Prostate gland (tissue), 2 donors: ENCODE measurements at places on chromosomes 2 and 18.

- no peak for DNase-seq
Measured at GRCh38 chr18:29862824-29863223, 1179.7 kb downstream of the DSC3 start.

GRCh38 chr2:48412443-48413250 is 117.3 kb upstream of the STON1 start:
- no peak for DNase-seq

DNA sequence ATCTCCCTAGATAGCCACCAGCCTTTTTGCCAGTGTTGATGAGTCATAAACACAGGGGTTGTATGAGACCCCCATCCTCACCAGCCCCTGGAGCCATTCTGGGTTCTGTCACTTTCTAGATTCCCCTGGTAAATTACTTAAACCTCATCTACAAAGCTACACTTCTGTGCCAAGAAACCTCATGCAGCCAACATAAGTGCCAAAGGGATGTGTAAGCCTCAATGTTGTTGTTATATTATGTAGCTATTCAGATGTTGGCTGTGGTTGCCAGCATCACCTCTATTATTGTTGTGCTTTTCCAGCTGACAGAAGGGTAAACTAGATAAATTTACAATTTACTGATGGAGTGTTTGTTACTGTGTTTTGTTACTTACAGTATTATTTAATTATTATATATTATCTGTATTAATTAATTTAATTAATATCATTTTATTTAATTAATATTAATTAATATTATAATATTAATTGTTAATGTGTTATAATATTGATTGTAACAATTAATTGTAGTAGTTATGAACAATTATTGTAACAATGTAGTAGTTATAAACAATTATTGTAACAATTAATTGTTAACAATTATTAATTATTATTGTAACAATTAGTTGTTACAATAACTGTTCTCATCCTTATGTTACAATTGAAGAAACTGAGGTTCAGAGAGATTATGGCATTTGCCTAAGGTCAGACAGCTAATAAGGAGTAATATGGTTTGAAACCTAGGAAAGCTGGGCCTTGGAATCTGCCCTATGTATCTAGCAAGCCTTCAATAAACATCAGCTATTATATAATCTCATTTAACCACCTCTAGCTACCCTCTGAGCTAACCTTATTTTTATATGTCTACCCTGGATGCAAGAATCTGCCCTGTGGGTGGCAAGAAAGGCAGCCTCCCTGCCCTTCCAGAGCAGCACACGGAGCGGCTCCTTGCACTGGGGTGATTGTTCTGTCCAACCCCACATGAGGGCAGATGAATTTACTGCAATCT is 36.1 kb downstream of the PSTPIP2 start:
- no peak for DNase-seq

DNA sequence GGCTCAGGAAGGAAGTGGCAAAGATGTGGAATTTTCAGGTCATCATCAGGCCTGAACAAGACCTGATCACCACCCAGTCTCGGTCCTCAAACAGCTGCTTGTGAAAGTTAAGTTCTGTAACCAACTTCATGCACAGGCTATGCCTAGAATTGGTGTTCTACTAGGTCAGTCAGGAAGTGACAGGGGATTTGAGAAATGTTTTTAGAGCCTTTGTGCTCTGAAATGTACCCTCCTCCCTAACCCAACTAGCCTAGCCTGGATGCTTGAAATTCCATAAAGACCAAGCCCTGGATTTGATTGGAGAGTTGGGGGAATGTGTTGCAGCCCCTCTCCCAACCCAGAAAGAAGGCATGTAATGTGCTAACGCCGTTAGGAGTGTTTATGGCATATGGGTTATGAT is 63.3 kb downstream of the TGOLN2 start:
- DNase-seq, result no peak

- no peak for DNase-seq
Measured at GRCh38 chr2:218736531-218736930, 25.9 kb downstream of the TTLL4 start.

DNA sequence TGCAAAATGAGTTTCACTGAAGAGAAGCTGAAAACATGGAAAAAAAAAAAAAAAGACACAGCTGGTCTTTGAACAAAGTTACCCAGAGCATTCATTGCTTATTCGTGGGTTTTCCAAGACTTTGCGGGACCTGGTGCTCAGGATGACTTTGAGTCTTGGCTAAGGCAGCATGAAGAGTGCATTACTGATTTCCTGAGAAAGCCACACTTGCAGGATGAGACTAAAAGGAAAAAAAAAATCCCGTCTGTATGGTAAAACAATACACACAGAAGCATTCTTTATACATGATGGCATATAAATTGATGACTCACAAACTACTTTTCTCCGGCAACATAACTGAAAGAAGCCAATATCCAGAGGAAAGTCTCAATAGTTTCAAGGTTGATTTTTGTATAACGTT is 195.4 kb downstream of the SPP2 start:
- DNase-seq, result no peak

DNA sequence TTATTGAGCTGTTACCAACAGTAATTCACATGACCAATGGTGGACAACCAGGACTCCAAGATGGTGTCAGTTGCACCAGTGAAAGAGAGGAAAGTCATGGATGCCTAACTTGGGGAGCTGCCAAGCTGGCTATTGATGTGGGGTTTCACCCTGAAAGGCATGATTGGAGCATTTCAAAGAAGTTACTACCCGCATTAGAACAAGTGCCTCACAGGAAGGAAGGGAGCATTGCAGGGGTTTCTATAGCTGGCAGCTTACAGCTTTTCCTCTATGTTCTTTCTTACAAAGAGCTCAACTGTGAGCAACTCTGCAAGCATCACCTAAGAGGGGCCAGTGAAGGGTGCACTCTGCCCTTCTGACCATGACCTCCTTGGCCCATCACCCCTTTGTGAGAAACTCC is 93.1 kb downstream of the TNFRSF11A start:
- DNase-seq, result no peak

DNA sequence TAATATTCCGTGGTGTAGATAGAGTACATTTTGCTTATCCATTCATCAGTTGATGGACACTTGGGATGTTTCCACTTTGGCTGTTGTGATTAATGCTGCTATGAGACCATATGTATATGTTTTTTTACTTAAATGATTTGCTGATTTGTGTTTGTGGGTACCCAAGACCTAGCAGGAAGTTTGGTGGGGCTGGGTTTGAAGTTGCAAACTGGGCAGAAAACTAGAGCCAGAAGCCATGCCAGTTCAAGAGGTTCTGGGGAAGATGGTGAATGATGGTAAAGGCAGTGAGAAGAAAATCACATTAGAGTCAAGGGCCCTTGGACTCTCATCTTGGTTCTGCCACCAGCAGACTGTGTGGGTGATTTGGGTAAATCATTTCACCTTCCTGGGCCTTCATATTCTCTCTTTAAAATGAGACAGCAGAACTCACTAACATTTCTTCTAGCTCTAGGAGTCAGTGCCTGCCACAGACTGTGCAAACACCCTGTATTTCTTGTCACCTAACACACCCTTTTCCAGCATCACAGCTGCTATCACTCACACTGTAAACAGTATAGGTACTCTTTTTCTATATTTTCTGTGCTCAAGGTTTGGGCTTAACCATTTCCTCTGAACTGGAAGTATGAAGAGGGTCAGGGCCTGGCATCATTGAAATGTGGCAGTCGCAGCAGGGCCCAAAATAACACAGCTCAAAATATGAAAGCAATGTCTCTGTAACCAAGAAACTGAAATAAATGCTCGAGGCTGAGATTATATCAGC is 8.4 kb upstream of the CTLA4 start:
- DNase-seq, result no peak

DNA sequence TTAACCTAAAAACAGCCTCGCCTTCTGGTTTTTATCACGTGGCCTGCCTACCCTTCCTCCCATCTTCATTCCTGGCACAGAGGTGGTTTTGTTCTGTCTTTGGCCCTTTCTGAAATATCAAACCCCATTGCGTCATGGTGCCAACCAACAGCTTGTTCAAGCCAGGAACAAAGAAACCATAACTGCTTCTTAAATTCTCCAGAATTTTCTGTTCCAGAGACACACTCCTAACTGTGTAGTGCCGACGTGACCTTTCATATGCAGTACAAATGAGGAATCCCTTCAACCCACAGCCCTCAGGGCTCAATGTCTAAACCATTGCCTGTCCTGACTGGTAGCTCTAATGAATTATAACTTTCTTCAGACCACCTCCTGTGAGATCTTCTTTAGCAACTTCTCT is 82.2 kb upstream of the TNP1 start:
- no peak for DNase-seq

- DNase-seq, result no peak
Measured at GRCh38 chr2:241863536-241863954, 4.9 kb upstream of the PDCD1 start.

DNA sequence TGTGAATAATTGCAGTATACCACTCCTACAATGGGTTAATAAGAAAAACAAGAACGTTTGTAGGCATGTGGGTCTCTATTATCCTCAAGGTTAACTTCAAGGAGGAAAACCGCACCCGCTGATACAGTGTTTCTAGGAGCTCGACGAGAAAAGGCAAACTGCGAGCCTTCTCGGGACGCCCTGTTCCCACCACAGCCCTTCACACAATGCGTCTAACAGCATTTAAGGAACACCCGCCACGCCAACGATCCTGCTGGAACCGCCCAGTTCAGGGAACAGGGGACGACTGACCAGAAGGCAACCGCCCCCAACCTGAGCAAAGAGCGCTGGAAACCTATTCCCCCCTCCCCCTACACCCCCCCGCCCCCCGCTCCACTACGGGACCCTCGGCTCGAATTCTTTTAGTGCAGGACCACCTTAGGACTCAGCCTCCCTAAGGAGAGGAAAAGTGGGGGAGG is 710 bp upstream of the TMSB10 start:
- peak; percentile 61 for DNase-seq

DNA sequence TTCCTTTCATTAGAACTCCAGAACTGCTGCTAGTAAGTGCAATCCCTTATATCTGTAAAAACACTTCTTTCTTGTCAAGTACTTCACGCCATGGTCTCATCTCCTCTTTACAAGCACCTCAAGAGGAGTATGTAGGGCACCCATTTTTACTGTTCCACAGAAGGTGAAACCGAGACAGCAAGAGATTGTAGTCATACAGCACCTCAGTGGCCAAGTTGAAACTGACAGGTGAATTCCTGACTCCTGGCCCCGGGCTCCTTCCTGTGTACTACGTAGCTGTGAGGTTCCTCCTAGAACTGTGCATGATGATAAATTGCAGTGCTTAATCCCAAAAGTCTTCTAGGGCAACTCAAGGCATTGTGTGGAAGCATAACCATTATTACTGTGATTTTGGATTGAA is 131.5 kb upstream of the MEIS1 start:
- DNase-seq, result no peak

DNA sequence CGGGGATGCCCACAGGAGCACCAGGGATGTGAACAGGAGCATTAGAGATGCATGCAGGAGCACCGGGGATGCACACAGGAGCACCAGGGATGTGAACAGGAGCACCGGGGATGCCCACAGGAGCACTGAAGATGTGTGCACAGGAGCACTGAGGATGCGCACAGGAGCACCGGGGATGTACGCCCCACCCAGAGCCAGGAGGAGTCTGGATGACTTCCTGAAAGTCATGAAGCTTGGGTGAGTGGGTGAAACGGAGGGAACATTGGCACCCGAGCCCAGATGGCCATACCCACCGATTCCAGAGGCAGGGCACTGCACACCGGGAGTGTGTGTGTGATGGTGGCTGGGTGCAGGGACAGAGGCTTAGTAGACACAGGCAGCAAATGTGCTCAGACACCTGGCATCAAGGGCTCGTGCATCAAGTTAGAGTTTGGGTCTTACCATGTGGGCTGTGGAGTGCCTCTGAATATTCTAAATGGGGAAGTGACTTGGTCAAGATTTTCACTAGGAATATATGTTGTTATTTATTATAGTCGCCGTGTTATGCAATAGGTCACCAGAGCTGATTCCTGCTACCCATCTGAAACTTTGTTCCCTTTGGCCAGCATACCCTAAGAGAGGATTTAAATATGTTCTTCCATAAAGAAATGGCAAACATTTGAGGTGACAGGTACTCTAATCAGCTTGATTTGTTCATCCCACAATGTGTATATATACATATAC is 365.8 kb upstream of the MYT1L start:
- DNase-seq, result no peak

DNA sequence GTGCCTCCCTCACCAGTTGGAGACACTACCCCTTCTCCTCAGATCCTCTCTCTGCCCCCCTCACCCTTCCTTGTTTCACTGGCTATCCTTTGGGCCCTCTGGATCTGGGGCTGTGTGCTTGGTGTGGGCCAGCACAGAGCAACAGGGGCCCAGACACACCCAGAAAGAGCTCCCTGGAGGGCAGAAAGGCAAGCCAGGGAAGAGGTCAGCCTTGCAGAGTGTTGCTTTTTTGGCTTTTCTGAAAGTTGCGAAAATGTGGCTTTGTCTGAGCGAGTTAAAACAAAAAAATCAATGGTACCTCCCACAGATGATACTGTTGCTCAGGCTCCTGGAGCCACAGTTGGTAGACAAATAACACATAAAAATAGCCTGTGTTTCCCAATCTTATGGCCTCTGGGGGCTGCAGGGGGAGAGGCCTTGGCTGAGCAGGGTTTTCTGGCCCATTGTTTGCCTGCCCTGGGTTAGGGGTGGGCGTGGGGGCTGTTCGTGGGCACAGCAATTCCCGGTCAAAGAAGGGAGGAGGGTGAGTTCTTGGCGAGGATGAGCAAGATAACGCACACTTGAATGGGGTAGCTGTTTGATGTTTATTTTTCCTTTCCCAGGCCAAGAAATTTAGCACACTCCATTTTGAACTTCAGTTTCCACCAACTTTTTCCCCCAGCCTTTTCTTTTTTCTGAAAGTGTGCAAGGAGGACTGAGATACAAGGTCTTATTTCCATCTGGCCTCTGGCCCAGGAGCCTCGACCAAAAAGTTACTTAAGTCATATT is 167.0 kb upstream of the HAAO start:
- no peak for DNase-seq

- DNase-seq, result no peak
Measured at GRCh38 chr18:74980669-74981068, 228.3 kb downstream of the PTGR3 start.

- DNase-seq, result no peak
Measured at GRCh38 chr2:196159221-196159892, 12.0 kb downstream of the STK17B start.

- no peak for DNase-seq
Measured at GRCh38 chr2:241149675-241149924, 328 bp upstream of the PASK start.

GRCh38 chr2:62140426-62141141 is 55.3 kb upstream of the B3GNT2 start:
- DNase-seq, result no peak
